ENCODE measurements at places on chromosomes 5 and 9. TPM values are rescaled to one million over a fixed set of nuclear protein-coding genes. Genes with fewer than 3 reads are reported as not detected.

- no peak for DNase-seq
Measured at GRCh38 chr9:126401107-126401506, 74.5 kb downstream of the MVB12B start.

GRCh38 chr5:20575571-20575970 is 587.6 kb upstream of the CDH18 start:
- DNase-seq = peak; percentile 16

The SLC45A2 gene
- not detected for total RNA-seq

The ANKRD33B gene
- total RNA-seq = 1.2 TPM

GRCh38 chr5:89473196-89473595 is 590.2 kb upstream of the MEF2C start:
- DNase-seq = no peak

DNA sequence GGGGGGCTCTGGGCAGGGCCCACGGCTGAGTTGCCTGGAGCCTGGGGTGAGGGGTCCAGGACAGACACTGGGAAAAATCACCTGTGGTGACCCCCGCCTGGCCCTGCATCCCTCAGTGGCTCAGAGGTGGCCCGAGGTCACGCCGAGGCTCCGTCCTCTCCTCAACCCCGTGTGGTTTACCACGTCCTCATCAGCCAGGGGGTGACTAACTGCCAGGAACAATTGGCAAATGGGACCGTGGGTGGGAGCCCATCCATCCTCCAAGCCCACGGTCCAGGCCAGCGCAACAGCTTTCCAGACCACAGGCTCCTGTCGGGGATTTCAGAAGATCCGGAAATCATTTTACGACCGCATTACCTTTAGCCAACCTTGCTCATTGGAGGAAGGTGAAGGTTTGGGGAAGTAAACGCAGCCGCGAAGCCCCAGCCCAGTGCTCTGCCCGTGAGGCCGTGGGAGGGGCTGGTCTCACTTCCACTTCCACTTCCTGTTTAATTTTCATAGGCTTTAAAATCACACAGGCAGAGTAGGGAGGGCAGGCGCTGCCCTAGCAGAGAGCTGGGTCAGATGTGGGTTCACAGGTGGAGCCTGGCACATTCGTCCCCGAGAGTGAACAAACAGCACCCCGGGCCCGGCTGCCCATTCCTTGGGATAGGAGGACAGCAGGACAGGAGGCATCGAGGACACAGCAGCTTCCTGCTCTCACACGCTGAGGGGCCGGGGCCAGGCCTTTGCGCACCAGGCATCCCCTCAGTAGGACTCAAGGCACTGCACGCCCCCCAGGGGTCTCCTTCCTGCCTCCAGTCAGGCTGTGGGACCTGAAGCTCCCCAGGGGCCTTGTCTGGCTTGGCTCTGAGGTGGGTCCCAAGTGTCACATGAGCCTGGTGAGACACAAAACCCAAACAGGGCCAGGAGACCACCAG is 19.8 kb upstream of the SLC9A3 start:
- no peak for DNase-seq

The LHFPL2 gene
- total RNA-seq = 48.8 TPM

DNA sequence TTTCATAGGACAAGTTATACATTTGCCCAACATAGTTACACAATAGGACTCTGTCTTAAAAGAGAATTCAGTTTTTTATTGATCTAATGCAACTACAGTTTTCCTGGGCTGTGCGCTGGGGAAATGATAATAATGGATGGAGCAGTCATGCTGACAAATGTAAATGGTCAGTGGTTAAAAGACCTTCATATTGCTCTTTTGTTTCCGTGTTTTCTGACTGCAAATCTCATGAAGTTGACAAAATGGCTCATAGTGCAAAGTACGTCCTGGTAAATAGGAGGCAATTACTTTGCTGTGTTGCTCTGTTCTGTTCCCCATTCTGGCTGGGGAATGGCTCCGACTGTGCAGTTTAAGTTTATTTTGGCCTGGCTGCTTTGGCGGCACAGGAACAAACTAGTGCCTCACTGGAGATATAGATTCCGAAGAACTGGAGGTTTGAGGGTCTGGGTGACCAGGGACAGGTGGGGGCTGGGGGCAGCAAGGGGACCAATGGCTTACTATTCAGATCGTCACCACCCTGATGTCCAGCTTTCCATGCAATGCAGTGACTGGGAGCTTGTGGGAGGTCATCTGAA is 54.3 kb downstream of the PTTG1 start:
- no peak for DNase-seq

DNA sequence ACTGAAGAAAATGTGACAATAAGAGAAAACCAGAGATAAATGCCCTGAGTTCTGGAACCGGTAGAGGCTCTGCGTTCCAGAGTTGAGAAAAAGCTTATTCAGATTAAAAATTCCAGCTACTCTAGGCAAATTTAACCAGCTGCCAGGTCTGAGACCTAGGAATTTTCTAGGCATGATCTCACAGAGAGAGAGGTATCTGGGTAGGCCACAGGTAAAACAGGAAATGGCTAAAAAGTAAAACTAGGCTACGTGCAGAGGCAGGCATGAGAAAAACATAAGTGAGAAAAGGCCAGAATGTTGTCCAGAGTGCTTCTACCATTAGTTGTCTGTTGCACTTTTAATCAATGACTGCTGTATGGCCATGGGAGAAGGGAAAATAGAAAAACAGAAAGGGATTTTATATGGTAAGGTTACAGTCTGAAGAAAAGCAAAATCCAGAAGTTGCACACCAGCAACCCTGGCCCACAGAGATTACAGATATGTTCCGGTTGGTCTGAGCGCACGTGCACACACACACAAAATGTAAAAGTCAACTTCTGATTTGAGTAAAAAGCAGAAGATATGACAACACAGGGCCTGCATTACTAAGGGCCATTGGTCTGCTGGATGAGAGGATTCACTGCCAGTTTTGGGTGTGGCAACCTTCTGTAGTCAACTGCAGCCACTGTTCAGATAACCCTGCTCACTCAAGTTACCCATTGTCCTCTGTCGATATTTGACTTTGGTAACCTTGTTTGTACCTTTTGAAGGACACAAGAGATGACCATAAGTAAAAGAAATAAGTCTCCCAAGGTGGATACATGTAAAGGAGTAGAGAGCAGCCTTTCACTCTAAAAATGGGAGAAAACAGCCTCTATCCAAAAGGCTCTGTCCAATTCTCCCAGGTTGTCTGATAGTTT is 266.0 kb downstream of the DTWD2 start:
- DNase-seq = no peak

- no peak for DNase-seq
Measured at GRCh38 chr5:34622098-34622400, 34.1 kb upstream of the RAI14 start.

DNA sequence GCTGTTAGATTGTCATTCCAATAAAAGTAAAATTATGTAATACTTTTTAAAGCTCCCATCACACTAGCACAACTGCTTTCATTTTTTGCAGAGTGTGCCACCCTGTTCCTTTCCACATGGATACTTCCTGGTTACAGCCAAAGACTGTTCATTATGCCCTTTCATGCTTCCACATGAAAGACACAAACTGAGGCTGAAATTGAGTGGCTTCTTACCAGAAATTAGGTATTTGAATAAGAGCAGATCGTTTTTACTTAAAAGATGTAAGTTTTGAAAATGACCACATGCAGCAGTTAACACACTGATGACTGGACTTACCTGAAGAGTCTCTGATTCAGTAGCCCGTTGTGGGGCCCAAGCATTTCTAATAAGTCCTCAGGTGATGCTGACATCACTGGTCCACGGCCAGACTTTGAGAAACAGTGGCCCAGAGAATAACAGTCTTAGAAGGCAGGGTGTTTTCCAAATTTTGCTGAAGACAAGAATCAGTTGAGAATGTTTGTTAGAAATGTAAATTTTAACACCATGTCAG is 187.6 kb upstream of the DMRT1 start:
- DNase-seq = no peak

The GABRB2 gene
- total RNA-seq = not detected

DNA sequence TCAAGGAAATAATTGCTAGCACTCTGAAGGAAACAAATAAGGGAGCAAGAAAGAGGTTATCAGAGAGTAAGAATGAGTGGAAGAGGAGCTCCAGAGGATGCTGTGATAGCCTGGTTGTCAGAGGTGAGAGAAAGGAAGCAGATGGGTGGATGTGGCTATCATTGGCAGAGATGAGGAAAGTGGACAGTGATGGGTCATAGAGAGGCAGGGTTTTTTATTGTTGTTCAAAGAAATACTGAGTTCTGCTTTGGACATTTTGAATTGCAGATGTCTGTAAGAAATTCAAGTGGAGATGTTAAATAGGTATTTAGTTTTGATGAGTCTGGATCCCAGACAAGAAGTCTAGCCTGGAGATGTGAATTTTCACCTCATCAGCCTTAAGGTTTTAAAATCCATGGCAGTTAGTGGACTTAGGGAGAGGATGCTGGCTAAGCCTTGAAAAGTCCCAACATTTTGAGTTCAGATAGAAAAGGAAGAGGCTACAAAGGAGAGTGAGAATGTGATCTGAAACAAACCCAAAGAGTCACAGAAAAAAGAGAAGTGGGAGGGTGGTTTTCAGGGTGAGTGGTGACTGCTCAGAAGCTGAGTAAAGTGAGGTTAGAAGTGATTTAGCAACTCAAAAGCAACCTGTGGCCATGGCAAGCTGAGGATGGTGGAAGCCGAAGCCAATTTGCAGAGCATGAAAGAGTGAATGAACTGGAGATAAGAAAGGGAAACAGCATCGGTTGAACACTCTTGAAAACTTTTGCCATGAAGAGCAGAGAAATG is 50.4 kb downstream of the PPIC start:
- DNase-seq = no peak

The SPARC gene
- total RNA-seq = 3,811 TPM

DNA sequence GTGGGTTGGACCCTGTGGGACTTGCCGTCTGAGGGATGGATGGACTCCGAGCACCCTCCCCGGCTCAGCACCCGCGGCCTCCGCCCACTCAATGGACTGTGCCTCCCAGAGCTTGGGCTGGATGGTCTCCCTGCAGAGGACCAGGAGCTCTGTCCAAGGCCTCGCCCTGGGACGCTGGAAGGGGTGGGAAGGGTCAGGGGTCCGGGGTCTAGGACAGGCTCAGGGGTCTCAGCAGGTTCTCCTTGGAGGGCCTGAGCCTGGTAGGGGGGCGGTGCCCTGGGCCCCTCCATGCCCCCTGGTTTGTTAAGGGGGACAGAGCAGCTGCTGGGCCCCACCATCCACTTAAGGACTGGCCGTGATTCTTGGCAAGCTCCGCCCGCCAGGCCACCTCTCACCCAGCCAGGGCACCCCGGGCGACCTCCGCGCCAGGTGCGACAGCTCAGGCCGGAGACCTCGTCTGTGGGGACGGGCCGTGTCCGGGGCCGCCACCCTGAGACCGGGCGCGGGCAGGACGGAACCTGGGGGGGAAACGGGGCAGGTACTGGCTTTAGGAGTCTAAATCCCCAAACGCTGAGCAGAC is 29.2 kb downstream of the EXOC3 start:
- DNase-seq = no peak

The ANKRD20A1 gene
- total RNA-seq = not detected

GRCh38 chr9:114216081-114216480 is 60.7 kb downstream of the COL27A1 start:
- DNase-seq = no peak

- peak; percentile 71 for DNase-seq
Measured at GRCh38 chr5:103021314-103021713, 98.6 kb downstream of the GIN1 start.

- no peak for DNase-seq
Measured at GRCh38 chr5:62112689-62113228, 193.2 kb upstream of the KIF2A start.

The WNK2 gene
- total RNA-seq = not detected

DNA sequence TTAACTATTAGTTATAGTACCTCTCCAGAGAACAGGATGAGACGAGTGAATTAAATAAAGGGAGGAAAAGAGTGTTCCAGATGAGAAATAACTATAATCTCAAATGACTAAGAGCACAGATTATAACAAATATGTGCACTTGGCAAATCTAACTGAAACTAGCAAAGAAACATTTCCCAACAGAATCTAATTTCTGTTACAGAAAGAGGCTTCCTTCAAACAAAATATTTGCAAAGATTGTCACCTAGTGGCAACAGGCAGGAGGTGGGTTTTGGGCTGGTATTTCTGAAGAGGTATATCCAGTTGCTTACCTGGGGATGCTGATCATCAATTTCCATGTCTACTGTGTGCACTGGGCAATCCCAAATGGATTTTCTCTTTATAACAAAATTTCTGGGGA is 5.6 kb upstream of the SPDL1 start:
- DNase-seq = peak; percentile 27

GRCh38 chr9:110940951-110941557 is 97.2 kb downstream of the LPAR1 start:
- no peak for DNase-seq

The KCNV2 gene
- total RNA-seq = not detected

The SH3TC2 gene
- total RNA-seq = 7.8 TPM

The STK32A gene
- total RNA-seq = 0.17 TPM

DNA sequence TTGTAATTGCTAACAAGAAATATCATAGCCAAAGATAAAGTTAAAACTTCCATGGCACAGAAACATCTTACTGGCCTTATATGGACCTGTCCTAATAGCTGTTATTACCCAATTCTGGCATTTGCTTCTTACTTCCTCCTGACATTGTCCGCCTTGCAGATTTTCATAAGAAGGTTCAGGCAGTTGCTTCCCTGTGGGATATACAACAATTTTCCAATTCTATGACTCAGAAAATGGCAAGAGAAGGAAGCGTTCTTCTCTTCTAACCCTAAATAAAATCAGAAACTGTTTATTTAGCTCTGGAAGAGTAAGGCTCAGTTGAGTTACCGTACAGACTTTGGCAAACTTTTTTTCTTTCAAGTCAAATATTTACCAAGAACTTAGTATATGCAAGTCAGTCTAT is 1.7 kb downstream of the PRKAA1 start:
- no peak for DNase-seq

- DNase-seq = peak; percentile 93
Measured at GRCh38 chr5:20276061-20276958, 288.3 kb upstream of the CDH18 start.

The SPATA31D4 gene
- total RNA-seq = not detected

The FAXDC2 gene
- 1.8 TPM for total RNA-seq

GRCh38 chr9:71524516-71524915 is 243.8 kb downstream of the CEMIP2 start:
- DNase-seq = no peak

GRCh38 chr5:133877351-133878235 is 90.8 kb downstream of the C5orf15 start:
- no peak for DNase-seq

The TYRP1 gene
- 3.4 TPM for total RNA-seq

GRCh38 chr5:110815916-110816605 is 77.3 kb downstream of the SLC25A46 start:
- DNase-seq = no peak

The LCN10 gene
- not detected for total RNA-seq

GRCh38 chr5:2746561-2747032 is 4.9 kb downstream of the IRX2 start:
- DNase-seq = no peak

- no peak for DNase-seq
Measured at GRCh38 chr9:105291422-105291859, 47.0 kb downstream of the SLC44A1 start.

- no peak for DNase-seq
Measured at GRCh38 chr5:91111473-91112238, 271.5 kb downstream of the ARRDC3 start.

GRCh38 chr9:134987376-134987775 is 69.7 kb upstream of the FCN1 start:
- DNase-seq = no peak

The MOB3B gene
- total RNA-seq = not detected
